NCI-H1417 treated with DMSO at 0.1 percent for 48 hours (cell line): ENCODE measurements at places on chromosomes 2 and 18.

DNA sequence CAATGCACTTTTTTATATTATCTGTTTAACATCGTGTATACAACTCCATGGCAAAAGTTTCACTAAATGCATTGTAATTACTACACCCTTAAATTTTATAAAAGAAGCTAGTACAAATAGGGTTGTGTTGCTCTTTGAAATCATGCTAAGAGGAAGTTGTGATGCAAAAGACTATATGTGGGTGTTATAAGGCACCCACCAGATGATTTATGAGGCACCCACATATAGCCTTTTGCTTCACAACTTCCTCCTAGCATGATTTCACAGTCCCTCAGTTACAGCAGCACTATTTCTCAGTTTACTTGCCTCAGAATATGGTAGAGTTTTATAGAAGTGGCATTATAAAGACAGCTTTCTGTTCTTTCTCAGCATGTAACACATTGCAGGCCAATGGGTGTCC is 277.3 kb upstream of the DOK6 start:
- DNase-seq = no peak

- no peak for DNase-seq
Measured at GRCh38 chr18:13745696-13746095, 19.2 kb downstream of the RNMT start.

GRCh38 chr18:31102025-31102684 is at the start of gene DSC2:
Gene DSC2 (minus strand): TSS chr18:31102421. CDS start chr18:31101971, 450 bp downstream.
- DNase-seq = no peak

GRCh38 chr2:168607992-168608391 is 151.9 kb downstream of the CERS6 start:
- no peak for DNase-seq

DNA sequence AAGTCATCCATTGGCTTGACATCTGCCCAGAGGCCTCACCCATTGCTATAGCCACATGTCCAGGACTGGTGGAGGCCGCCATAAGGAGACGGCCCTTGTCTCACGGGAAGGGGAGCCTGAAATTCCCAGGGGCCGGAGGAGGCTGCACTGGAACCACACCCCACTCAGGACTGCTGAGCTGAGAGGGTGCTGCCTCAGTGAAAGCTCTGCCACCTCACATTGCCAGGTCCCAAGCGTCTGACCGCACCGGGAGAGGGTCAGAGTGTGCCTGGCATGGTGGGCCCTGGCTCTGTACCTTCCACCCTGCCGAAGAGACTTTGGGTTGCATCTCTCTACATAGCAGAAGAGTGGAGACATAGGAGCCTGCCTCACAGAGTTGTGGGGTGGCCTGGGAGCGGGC is 134.1 kb upstream of the GLI2 start:
- no peak for DNase-seq

DNA sequence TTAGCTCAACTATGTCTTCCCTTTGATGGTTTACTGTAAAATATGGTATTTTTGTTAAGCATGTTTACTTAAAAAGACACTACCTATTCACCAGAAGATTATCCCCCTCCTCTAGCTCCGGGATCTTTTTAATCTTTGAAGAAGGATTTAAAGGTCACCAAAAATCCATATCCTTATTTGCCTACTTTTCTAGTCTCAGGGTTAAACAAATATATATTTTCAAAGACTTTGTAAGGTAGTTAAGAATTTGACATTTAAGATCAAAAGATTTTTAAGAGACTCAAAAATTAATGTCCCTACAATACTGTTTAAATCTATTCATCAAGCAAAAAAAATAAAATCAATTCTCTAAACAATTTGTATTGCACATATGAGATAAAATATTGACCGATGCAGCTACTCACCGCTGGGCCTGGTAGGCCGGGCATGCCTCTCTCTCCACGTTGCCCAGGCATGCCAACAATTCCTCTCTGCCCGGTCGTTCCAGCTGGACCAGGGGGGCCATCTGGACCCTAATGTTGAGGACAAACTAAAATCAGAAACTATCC is 76.1 kb downstream of the COL3A1 start:
- DNase-seq = no peak

GRCh38 chr2:230410861-230411569 is 5.0 kb upstream of the SP100 start:
- no peak for DNase-seq

- DNase-seq = no peak
Measured at GRCh38 chr2:114167799-114168198, 274.6 kb upstream of the DPP10 start.

GRCh38 chr2:233745073-233745755 is 14.9 kb upstream of the UGT1A1 start:
- DNase-seq = no peak

- DNase-seq = no peak
Measured at GRCh38 chr2:157592948-157593347, 35.7 kb downstream of the ACVR1C start.

- DNase-seq = no peak
Measured at GRCh38 chr18:35137632-35138031, 96.4 kb downstream of the MAPRE2 start.

GRCh38 chr2:29307519-29307918 is 192.3 kb downstream of the CLIP4 start:
- no peak for DNase-seq
